ENCODE measurements at places on chromosomes 2 and 18.

GRCh38 chr2:181792906-181793305 lies 98.6 kb upstream of the ITPRID2 start:
- DNase-seq, result no peak

DNA sequence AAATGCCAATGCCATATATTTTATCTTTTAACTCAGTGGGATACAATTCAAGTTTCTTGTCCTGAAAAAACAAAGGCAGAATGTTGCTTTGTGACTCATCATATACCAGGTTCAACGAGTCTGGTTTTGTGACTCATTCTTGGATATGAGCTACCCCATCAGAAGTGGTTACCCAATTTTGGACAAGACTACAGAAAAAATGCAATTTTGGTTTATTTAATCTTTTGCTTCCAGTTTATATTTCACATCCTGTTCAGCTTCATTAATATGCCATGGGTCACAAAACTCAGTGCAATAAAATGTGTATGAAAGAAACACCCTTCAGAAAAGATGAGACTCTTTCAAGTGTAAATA lies 25.0 kb downstream of the FN1 start:
- DNase-seq, result no peak

GRCh38 chr2:178114462-178114861 lies 2.2 kb downstream of the RBM45 start:
- no peak for DNase-seq

DNA sequence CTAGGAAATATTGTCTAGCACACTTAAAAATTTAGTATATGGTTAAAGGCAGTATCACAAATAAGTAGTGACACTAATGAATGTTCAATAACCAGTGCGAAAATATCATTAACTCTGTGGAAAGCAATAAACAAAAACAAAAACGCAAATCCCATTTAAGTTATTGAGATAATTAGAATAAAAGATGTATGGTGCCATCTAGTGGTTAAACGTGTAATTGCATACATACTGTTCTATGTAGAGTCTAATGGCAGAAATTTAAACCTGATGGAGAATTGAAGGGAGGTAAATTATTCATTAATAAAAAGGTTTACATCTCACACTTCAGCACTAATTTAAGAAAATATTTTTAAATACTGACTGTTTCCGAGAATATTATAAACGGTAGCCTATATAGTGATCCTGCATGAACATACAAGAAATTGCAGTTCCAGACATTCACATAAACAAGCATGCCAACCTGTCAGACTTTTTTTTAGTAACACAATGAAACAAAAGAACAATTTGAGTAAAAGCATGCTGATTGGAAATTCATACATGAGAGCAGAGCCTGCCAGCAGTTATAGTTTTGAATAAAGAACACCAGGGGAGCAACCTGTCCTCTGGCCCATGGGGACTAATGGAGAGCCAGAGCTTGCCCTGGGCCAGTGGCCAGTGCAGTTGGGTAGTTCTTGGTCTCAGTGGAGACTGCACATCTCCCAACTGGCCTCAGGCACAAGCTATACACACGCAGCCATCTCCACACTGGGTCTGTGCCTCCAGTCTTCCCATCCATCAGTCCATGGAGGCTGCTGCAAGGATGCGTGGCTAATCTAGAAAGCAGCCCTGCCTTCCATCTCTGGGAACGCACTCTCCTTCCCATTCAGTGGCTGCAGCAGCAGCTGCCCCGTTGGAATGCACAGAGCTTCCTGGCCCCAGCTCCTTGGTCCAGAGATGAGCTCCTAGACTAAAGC lies 28.0 kb downstream of the GCG start:
- DNase-seq, result no peak

- no peak for DNase-seq
Measured at GRCh38 chr2:27080603-27080936, 2.2 kb downstream of the EMILIN1 start.

GRCh38 chr18:41905786-41906527 lies 49.1 kb upstream of the PIK3C3 start:
- no peak for DNase-seq

DNA sequence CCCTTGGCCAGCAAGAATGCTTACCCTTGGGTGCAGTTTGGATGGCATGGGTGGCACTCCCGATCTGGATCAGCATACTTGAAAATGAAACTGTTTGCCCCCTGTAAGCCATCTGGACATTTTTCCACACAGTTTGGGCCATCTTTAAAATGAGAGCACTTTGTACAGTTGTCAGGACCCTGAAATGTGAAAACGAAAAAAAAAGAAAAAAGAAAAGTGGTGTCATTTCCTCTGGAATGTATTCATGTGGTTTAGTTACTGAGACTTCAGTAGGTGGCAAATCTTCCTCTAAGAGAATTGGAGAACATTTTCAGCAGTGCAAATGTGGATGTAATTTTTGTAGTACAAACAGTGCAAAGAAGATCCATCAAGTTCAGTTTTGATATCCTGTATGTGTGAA lies 873.3 kb downstream of the ERBB4 start:
- no peak for DNase-seq

DNA sequence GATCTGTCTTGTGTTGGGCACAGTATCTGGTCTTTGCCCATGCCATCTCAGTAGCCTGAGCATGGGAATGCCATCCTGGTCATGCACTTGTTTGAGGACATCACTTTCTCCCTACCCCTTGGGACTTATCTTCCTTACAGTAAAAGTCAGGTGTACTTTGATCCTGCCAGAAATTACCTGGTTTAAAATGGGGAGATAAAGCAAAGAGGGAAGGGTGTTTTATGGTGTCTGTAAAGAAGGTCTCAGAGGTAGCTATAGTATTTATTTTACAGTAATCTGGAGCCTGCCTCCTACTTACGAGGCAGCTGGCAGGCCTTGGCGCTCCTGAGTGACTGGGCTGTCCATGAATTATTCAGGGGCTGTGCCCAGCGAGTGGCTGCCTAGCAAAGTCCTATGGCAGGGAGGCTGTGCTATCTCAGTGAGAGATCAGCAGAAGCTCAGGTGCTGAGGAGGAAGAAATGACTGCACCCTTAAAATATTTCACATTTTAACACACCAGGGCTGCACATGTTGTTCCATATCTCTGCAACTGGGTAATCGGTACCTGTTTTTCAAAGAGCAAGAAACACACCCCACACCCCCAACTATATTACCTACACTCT lies 93.9 kb downstream of the SPTBN1 start:
- no peak for DNase-seq

DNA sequence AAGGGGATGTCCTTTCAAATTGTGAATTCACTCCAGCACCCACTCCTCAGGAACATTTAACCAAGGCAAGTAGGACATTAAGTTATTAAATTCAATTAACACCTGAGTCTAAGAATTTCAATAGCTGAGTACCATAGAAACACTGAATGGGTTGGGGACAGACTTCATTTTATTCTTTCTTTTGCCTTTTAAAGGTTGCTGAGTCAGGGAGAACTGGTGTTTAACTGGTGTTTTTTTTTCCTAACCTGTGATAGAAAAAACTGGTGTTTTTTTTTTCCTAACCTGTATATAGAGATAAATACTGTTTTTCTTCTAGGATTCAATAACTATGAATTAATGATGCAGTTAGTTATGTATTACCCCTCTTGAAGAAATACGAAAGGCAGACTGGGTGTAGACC lies 38.9 kb downstream of the TTC27 start:
- DNase-seq, result no peak

- no peak for DNase-seq
Measured at GRCh38 chr18:56109757-56110156, 521.8 kb upstream of the TCF4 start.

DNA sequence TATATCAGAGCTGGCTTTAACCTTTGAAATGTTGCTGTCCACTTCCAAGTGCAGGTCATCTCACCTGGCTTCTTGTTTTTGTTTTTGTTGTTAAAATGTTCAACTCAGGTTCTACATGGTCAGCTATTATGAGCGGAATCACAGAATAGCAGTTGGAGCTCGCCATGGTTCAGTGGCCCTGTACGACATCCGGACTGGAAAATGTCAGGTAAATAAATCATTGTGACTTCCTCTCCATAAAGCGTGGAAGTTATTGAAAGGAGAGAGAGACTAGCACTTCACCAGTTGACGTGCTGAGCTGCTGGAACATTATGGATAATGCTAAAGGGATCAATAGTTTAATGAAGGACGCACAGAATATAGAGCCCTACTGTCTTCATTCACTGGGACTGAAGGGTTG lies 184.6 kb upstream of the BOD1L2 start:
- no peak for DNase-seq

GRCh38 chr2:113755035-113755834 lies 1.2 kb downstream of the SLC35F5 start:
- no peak for DNase-seq

GRCh38 chr2:67322353-67323001 lies 74.7 kb upstream of the ETAA1 start:
- no peak for DNase-seq

GRCh38 chr18:27073404-27073830 lies 111.7 kb downstream of the CHST9 start:
- DNase-seq, result no peak

DNA sequence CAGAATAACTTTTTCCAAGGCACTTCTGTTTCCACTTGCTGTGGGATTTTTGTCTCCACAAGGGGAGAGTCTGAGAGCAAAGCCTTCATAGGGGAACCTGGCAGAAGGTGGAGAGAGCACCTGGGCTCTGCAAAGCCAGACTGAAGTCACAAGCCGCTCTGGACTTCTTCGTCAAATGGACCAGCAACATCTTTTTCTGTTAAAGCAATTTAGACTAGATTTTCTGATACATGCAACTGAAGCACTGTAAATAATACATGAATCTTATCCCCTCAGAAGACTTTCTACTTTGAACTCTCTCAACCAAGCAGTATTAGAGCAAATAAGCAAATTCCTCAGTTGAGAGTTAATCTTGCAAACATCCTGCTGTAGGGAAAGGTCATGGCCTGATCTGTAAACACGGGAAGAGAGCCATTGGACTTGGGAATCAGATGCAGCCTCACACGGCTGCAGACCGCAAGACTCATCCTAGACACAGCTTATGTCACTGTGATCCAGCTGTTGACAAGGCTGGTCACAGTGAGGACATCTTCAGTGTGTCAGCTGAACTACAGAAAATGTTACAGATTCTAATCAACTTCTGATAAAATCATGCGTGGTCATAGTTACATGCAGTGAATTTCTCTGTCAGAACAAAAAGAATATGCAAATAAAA lies 3.2 kb downstream of the SH3YL1 start:
- no peak for DNase-seq

DNA sequence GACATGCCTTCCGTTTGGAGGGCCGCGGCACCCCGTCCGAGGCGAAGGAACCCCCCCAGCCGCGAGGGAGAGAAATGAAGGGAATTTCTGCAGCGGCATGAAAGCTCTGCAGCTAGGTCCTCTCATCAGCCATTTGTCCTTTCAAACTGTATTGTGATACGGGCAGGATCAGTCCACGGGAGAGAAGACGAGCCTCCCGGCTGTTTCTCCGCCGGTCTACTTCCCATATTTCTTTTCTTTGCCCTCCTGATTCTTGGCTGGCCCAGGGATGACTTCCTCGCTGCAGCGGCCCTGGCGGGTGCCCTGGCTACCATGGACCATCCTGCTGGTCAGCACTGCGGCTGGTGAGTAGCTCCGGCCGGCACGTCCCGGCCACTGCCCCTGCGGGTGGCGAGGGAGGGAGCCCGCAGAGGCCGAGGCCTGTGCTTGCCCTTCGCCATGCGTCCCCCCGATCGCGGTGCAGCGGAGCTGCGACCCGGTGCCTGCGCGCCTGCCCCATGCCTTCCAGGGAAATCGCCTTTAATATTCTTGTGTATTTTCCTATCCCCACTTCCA lies 1.2 kb downstream of the BMPR2 start:
- DNase-seq, result no peak

DNA sequence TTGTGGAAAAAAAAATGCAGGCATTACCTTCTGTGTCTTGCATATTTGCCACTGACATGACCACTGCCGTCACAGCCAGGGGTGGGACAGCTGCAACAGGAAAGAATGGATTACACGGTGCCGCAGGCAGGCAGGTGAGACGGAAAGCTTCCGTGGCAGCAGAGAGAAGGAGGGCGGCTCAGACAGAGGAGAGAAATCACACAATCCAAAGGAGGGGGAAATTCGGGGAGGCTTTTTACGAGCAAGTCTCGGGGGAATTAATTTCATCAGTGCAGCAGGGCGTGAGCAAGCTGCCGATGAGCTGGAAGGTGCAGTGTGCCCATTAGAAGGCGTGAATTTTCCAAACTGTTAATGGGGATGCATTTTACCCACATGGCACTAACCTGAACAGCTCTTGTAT lies 234.8 kb upstream of the PXDN start:
- DNase-seq, result no peak

DNA sequence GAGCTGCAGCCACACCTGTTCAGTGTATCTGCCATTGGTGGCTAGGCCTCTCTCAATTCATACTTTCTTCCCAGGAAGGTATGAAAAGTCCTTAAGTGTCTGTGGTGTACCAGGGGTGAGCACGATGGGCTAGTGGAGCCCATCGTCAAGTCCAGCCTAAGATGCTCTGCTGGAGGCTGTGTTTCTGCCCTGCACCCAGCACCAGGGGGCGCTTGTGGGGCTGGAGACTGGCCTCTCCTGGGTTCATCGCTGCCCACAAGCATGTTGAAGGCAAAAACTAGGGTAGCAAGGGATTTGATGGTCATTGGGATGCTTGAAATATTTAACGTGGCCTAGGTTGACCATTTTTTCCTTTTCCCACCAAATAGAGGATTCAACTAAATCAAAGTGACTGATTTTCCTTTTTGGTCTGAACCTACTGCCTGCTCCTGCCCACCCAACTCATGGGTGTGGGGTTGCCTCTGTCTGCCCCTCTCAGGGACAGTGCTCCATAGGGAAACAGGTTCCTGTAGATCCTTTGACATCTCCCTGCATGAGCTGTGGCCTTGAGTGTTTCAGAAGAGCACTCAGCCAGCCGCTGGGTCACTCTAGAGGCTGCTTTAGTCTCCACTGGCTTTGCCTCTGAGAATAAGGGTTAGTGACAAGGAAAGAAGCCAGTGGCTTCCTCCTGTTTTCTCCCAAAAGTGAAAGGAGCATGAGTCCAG lies 59.0 kb downstream of the TPGS2 start:
- no peak for DNase-seq

DNA sequence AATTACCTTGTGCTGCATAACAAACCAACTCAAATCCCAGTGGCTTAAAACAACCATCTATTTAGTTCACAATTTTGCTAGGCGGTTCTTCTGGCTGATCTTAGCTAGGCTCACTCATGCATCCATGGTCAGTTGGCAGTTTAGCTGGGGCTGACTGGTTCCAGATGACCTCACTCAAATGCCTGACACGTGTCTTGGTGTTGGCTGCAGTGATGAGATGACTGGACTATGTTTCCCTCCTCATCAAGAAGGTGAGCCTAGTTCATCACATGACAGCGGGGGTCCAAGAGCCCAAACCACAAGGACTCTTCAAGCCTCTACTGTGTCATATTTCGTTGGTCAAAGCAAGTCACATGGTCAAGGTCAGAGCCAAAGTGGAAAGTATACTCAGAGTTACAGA lies 42.7 kb upstream of the ACTR3 start:
- DNase-seq, result no peak

- DNase-seq, result no peak
Measured at GRCh38 chr2:173054466-173054865, 21.2 kb upstream of the MAP3K20 start.
